ENCODE measurements at places on chromosomes 16 and 17. TPM values are rescaled to one million over a fixed set of nuclear protein-coding genes. Genes with fewer than 3 reads are reported as not detected.

DNA sequence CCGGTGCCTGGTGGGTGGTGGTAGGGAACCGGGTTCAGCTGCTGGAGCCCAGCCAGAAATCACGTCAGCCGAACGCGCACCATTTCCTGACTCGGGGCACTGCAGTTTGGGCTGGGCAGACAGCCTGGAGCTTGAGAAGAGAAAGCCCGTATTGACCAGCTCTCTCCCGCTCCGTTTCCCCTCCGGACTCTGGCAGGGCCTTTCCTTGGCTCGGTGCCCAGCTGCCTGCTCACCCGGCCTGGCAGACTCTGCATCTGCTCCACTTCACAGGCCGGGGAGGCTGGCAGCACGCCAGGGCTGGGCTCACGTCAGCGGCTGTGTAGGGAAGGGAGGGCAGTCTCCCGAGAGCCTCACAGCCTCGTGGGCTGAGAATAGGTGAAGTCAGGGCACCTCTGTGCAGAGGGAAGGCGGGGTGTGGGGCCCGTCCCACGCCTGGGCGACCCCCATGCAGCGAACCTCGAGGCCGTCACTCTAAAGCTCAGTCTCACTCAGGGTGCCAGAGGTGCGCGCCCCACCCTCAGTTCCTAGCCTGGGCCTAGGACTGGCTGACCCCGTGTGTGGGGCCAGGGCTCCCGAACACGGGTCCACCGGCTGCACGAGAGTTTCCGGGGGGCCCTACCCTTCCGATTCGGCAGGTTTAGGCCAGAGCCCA lies 59.1 kb downstream of the OR1D5 start:
- DNase-seq: peak; percentile 98
- peaks cover 15% of the 10 kb centered on the region for H3K36me3 ChIP-seq
- peaks cover 27% of the 10 kb centered on the region for H3K4me1 ChIP-seq

DNA sequence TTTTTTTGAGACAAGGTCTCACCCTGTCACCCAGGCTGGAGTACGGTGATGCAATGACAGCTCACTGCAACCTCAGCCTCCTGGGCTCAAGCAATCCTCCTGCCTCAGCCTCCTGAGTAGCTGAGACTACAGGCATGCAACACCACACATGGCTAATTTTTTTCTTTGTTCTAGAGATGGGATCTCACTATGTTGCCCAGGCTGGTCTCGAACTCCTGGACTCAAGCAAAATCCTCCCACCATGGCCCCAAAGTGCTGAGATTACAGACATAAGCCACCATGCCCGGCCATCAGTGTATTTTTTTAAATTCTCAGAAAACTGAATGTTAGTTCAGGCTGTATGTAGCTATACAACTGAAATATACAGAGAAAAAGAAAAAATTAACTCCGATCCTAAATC lies 6.2 kb downstream of the APPBP2 start:
- H3K4me3 ChIP-seq: no peak overlapping the region
- no peaks in the 10 kb centered on the region for H3K27me3 ChIP-seq
- DNase-seq: no peak

DNA sequence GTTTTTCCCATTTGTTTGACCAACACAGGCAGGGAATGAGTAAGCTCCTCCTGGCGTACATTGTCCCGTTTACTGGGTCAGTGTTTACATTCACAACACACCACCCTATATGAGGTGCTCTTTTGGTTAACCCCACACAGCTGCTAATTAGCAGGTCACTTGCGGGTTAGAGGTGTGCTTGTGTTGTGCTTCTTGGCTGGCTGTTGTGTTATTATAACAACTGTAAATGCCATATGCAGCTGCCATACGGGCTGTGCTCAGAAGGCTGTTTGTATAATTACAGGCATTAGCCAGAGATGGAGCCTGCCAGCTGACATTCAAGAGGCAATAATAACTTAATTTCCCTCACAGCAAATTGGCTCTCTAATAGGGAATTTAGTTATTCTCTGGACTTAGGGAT lies 205.1 kb upstream of the ELAC2 start:
- no peak for DNase-seq
- H3K4me1 ChIP-seq: no peaks in the 10 kb centered on the region
- H3K27ac ChIP-seq: no peak overlapping the region
- H3K27me3 ChIP-seq: no peaks in the 10 kb centered on the region
- no peak overlapping the region for H3K4me3 ChIP-seq
- H3K36me3 ChIP-seq: no peaks in the 10 kb centered on the region

GRCh38 chr17:74089869-74090464 lies 113.5 kb upstream of the RPL38 start:
- H3K4me3 ChIP-seq: no peak overlapping the region
- H3K4me1 ChIP-seq: no peaks in the 10 kb centered on the region
- H3K27me3 ChIP-seq: peaks cover 10% of the 10 kb centered on the region
- DNase-seq: peak; percentile 68

GRCh38 chr17:6536053-6536452 lies 20.3 kb downstream of the PITPNM3 start:
- DNase-seq: no peak
- no peak overlapping the region for H3K27ac ChIP-seq
- no peaks in the 10 kb centered on the region for H3K4me1 ChIP-seq
- H3K27me3 ChIP-seq: no peaks in the 10 kb centered on the region
- H3K36me3 ChIP-seq: no peaks in the 10 kb centered on the region
- no peak overlapping the region for H3K4me3 ChIP-seq

DNA sequence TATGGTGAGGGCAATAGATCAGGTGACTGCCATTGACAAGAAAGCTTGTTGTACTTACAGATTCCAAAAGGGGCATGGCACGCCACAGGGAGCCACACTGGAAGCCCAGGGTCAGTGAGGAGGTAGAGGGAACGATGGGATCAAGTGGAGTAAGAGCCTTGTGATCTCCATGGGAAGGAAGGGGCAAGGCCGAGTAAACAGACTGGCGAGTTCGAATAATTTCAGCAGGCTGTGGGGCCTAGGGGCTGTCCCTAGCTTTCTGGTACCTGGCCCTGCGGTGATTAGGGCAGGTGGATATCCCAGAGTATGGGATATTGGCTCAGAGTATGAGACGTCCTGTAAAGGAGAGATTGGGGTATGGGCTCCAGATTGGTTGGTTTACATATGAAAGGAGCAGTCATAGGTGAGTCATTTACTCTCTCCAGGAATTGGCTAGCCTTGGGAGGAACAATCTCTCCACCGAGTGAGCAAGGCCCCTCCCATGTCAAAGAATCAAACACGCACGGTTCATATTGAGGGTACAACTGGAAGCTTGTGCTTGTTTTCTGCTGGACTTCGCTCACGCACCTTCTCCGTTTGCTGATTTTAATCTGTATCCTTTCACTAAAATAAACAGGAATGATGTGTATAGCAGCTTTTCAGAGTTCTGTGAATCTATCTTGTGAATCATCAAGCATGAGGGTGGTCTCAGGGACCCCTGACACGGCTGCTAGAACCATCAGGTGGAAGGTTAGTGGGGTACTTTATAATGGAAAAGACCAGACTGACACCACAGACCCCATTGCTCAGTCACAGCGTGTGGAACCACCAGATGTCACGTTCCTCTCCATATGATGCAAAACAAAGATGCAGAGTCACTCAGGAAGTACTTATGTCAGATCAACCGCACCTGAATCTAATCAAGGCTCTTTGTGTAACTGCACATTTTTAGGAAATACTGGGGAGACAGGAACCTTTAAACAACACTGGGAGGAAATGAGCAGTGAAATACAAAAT lies 27.9 kb downstream of the GABARAPL2 start:
- DNase-seq: no peak
- peaks cover 24% of the 10 kb centered on the region for H3K36me3 ChIP-seq
- no peak overlapping the region for H3K4me3 ChIP-seq
- H3K27me3 ChIP-seq: no peaks in the 10 kb centered on the region
- H3K27ac ChIP-seq: no peak overlapping the region

- no peak overlapping the region for H3K27ac ChIP-seq
- no peaks in the 10 kb centered on the region for H3K27me3 ChIP-seq
- DNase-seq: no peak
- no peaks in the 10 kb centered on the region for H3K36me3 ChIP-seq
Measured at GRCh38 chr16:35391328-35391727, 1931.9 kb downstream of the TP53TG3F start.

- no peaks in the 10 kb centered on the region for H3K36me3 ChIP-seq
- H3K4me3 ChIP-seq: no peak overlapping the region
- peaks cover 9% of the 10 kb centered on the region for H3K4me1 ChIP-seq
- no peak overlapping the region for H3K27ac ChIP-seq
- DNase-seq: peak; percentile 62
- H3K27me3 ChIP-seq: peaks cover 8% of the 10 kb centered on the region
Measured at GRCh38 chr17:48791128-48792032, 25.6 kb downstream of the TTLL6 start.

Gene TMEM204
- 63.1 TPM for total RNA-seq

Gene DNAAF1
- total RNA-seq: 18.8 TPM

Gene NLRC3
- 3.9 TPM for total RNA-seq

Gene WNT3
- 2.2 TPM for total RNA-seq
